Activated T-helper 1 cell treated with anti-CD3 and anti-CD28 coated beads, Interleukin-2, amount 50 U/mL, for 16 hours (primary cell): ENCODE measurements at places on chromosomes 11 and 22.

GRCh38 chr11:32109138-32109537 lies 18.3 kb downstream of the RCN1 start:
- no peak for DNase-seq

- DNase-seq: no peak
Observed at GRCh38 chr11:128411812-128412211, 175.5 kb downstream of the ETS1 start.

GRCh38 chr11:104652996-104653395 lies 245.3 kb downstream of the CASP12 start:
- DNase-seq: no peak

DNA sequence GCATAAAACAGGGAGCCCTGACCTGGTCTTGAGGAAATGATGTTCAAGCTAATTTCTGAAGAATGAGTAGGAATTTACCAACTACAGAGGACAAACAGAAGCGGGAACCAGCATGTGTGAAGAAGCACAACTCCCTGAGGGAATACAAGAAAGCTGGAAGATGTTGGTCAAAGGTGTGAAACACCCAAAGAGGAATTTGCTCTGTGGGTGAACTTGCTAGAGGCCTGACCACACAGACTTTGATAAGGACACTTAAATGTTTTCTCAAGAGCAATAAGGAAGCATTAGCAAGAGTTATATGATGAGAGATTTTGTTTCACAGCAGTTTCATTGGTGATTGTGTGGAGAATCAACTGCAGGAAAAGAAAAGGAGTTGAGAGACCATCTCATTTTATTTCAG lies 17.6 kb downstream of the SLC5A12 start:
- no peak for DNase-seq

DNA sequence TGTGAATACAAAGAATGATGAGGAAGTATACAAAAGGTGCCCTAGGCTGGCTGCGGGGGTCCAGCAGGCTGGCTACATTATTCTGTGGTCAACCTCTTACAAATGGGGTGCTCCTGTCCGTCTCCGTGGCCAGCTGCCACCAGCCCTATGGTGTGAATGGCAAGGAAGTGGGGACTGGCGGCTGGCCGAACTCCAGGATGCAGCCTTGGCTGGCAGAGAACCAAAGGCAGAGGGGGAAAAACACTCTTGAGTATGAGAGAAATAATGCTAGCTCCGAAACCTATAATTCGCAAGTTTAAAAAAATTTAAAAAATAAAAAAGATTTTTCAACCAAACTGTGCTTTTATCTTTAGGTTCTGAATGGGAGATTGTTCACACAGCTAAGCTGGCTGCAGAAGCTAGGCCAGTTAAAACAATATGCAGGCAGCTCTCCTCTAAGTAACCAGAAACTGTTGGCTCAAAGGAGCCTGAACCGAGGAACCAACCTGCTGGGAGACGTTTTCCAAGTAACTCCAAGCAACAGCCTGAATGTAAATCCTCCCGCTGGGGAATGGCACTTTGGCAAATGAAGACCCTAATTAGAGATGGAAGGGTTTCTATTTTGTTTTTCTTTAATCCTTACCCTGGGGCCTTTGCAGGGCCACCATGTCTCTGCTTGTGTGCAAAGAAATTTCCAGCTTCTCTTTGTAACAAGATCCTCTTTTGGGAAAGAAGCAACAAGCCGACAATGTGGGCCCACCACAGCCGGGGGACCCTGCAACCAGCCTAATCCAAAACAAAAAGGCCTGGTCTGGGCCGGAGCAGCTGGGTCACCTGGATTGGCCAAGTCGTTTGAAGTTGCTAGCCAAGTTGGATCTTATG lies 50.2 kb downstream of the C22orf31 start:
- no peak for DNase-seq

- DNase-seq: no peak
Observed at GRCh38 chr11:105489446-105489845, 120.4 kb upstream of the GRIA4 start.

DNA sequence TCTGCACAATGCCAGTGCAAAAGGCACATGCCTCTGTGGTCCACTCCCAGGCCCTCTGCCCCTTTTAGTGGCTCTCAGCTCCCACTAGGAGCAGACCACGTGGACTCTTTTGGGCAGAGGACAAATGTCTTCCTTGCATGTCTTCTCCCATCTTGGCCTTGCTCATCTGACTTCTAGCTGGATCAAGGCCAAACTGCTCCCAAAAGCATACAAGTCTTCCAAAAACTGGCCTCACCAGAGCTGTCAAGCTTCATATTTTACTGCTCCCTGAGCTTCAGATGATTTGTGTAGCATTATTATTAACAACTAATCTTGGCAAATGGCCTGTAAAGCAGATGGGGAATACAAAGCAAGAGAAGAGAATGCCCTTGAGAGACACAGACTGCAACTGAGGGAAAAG lies 6.9 kb downstream of the SMPD1 start:
- DNase-seq: no peak

GRCh38 chr22:39278040-39278439 lies 33.3 kb upstream of the PDGFB start:
- no peak for DNase-seq

GRCh38 chr11:116885951-116886655 lies 48.7 kb upstream of the APOA1 start:
- DNase-seq: no peak

- no peak for DNase-seq
Observed at GRCh38 chr11:63818609-63819008, 5.4 kb downstream of the SPINDOC start.

DNA sequence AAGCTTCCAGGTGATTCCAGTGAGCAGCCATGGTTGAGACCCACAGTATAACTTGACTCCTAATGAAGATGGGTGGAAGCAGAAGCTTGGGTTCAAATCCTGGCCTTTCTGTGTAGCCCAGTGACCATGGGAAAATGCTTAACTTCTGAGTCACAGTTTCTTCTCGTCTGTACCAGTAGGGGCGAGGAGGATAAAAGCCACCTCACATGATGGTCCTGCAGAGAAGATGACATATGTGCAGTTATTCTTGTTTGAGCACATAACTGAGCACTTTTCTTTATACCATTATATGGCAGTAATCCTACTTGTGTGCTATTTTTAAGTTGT lies 4.9 kb downstream of the TMEM109 start:
- no peak for DNase-seq

GRCh38 chr11:116888884-116889549 lies 51.6 kb upstream of the APOA1 start:
- DNase-seq: no peak

DNA sequence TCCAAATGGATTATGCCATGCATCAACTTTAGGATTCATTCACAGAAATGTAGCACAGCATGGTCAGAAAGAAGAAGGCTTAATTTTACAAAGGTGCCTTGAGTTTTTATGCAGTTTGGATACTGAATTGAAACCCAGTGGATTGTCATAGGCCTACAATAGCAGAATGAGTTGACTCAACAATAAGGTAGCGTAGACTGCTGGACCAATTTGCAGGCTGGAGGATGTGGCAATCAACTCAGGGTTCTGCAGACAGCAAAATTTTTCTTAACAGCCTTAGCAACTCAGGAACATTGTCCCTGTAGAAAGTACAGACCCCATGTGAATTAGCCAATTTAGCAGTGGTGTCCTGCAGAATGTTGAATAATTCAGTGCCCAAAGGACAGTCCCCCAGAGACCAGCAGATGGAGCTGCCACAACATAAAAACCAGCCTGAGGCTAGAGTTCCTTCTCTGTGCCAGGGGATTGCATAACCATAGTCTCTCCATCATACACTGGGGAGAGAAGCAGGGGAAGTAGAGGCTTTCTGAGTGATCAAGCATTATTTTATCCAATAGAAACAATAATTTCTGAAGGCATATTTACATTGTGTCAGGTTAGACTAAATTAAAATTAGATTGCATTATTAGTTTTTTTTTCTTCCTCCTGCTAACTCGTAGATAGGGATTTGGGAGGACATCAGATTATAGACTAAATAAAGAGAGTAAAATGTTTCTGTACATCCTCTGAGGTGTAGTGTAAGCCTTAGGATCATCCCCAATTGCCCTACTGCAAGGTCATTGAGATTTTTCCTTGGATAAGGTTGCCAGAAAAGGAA lies 20.3 kb upstream of the MRPL17 start:
- DNase-seq: no peak

- no peak for DNase-seq
Observed at GRCh38 chr11:126514061-126514693, 158.7 kb downstream of the ST3GAL4 start.

- DNase-seq: no peak
Observed at GRCh38 chr22:28450109-28450508, 229.5 kb downstream of the TTC28 start.

DNA sequence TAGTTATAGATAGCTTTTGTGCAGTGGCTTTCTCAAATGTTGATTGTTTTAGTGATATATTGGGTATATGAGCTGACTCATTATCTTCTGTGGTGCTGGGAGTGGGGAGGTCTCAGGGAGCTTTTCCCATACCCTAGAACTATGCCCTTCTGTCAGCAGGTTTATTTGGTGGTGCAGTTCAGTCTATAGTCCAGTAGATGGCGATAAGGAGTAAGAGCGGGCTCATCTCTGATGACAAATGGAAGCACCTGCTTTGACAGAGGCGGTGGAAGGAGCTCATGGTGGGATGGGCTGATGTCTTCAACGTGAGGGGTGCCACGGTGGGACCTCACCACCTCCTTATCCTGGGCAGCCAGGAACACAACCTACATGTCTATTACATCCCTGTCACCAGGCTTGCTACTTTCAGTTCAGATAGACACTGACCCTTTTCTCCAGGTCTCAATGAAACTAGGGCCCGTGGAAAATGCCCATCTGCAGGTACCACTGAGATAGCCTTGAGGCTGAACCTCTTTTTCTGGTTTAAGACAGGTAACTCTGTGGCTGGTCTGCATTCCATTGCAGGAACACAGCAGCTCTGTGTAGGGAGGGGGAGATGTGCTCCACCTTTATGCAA lies 13.0 kb upstream of the OR6A2 start:
- no peak for DNase-seq

- no peak for DNase-seq
Observed at GRCh38 chr22:37281646-37282384, 493 bp upstream of the CYTH4 start.

GRCh38 chr11:120649316-120649715 lies 137.8 kb downstream of the GRIK4 start:
- no peak for DNase-seq

DNA sequence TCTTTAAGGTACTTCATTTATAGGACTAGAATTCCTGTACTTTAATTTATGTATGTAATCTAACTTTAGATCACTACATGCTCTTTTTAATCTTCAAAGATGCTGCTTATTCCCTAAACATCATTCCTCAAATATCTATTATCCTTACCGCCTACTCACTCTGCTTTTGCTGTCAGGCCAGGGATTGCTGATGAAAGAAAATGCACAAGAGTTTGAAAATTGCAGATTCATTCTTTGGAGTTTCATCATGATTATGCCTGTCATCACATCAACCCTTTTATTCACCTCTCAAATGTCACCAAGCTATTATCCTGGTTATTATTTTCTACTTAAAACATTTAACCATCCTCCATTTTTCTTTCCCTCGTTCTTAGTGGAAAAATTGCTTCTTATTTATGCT lies 802.7 kb downstream of the METTL15 start:
- DNase-seq: no peak

DNA sequence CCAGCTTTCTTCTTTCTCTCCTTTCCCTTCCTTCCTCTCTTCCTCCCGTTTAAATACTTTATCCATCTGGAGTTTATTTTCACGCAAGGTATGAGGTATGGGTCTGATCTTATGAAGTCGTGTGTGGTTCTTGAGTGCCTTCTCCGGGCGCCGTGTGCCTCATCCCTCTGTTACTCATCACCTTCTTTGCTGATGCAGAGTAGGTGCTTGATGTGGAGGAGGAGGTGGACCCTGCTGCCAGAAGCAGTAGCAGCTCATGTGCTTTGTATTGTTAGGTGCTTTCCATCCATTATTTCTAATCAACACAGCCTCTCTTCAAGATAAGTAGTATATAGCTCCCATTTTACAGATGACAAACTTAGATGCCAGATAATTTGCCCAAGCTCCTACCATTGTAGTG lies 47.0 kb downstream of the TNRC6B start:
- DNase-seq: peak; percentile 19

DNA sequence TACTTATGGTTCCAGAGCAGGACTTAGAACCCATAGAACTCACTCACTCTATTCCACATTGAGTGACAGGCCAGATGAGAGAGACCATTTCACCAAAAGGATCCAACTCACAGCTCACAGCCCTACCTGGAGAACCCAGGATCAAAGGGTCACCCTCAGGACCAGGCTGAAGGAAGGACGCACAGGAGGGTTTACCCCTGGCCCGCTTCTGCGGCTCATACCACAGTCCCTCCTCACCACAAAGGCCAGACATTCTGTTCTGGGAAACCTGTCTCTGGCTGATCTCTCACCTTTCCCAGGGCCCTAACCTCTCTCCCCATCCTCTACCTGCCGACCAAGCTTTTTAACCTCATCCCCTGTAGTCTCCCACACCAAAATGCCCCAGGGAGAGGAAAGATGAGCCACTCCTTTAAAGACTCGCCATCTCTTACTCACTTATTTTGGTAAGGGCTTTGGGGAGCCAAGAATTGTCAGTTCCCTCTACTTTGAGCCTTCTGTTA lies 4.7 kb downstream of the FOSL1 start:
- no peak for DNase-seq

DNA sequence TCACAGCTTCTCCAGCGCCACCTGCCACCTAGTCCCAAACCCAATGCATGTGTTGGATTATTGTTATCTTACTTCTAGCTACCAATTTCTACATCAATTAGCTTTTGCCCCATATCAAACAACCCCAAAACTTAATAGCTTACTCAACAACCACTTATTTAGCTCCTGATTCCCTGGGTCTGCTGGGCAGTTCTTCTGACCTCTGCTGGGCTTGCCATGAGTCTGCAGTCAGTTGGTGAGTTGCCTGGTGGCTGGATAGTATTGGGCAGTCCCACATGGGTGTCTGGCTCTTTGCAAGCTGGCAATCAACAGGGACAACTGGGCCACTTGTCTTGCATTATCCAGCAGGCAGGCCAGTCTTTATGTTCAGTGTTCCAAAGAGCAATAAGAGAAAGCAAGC lies 13.6 kb upstream of the MS4A15 start:
- DNase-seq: no peak

DNA sequence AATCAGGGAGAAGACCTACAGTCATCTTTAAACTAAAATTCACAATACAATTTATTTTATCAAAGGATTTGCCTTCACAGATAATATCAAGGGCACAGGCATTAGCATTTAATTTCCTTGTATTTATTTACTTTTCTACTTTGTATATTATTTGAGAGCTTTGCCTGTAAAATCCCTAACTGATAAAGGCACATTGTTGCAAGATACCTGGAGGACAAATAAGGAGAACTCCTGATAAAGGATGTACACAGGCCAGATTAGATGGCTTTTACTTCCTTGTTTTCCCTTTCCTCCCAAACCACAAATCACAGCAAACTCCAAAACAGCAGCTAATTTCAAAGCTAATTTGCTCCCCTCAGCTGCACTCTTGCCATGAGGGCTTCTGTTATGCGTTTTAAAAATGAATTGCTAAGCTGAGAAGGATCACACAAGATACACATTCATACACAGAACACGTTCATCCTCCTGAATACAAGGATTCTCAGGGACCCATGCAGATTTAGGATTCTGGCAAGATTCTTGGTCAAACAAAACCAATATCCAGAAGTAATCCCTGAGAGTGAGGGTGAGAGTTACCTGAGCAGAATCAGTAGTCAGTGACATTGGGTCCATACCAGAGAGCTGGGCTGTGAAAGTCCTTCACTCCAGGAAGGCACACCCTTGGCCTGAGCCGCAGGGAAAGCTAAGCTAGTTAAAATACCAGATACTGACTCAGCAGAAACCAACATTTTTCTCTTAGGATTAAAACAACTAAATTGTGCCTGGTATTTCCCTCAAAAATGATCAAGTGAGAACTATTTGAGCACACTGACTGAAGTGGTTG lies 100.3 kb upstream of the CLPB start:
- DNase-seq: no peak

- DNase-seq: no peak
Observed at GRCh38 chr11:38543986-38544385, 1946.0 kb upstream of the RAG2 start.
